ENCODE measurements at places on chromosomes 1 and 21. TPM values are rescaled to one million over a fixed set of nuclear protein-coding genes. Genes with fewer than 3 reads are reported as not detected.

CORT gene
- 0.13 TPM for total RNA-seq

TRIM58 gene
- total RNA-seq: not detected

PLA2G4A gene
- total RNA-seq: 24.9 TPM

CCDC30 gene
- 1.8 TPM for total RNA-seq

MMEL1 gene
- 0.93 TPM for total RNA-seq

DHDDS gene
- 42.9 TPM for total RNA-seq

KCNE2 gene
- 4.9 TPM for total RNA-seq

C8A gene
- total RNA-seq: 5.8 TPM

CD1C gene
- not detected for total RNA-seq

BTBD19 gene
- 5.5 TPM for total RNA-seq

BTG2 gene
- 192 TPM for total RNA-seq

C1orf87 gene
- total RNA-seq: not detected

PADI2 gene
- 11.7 TPM for total RNA-seq

C1orf53 gene
- 25.3 TPM for total RNA-seq

CHODL gene
- total RNA-seq: 1.2 TPM

NKAIN1 gene
- total RNA-seq: 1.2 TPM

- peak; percentile 54 for DNase-seq
- H3K4me3 ChIP-seq: no peak overlapping the region
- H3K27ac ChIP-seq: no peak overlapping the region
- peaks cover 9% of the 10 kb centered on the region for H3K4me1 ChIP-seq
- H3K36me3 ChIP-seq: no peaks in the 10 kb centered on the region
- peaks cover 16% of the 10 kb centered on the region for H3K27me3 ChIP-seq
Measured at GRCh38 chr1:10890491-10891071, 94.1 kb upstream of the CASZ1 start.

DNA sequence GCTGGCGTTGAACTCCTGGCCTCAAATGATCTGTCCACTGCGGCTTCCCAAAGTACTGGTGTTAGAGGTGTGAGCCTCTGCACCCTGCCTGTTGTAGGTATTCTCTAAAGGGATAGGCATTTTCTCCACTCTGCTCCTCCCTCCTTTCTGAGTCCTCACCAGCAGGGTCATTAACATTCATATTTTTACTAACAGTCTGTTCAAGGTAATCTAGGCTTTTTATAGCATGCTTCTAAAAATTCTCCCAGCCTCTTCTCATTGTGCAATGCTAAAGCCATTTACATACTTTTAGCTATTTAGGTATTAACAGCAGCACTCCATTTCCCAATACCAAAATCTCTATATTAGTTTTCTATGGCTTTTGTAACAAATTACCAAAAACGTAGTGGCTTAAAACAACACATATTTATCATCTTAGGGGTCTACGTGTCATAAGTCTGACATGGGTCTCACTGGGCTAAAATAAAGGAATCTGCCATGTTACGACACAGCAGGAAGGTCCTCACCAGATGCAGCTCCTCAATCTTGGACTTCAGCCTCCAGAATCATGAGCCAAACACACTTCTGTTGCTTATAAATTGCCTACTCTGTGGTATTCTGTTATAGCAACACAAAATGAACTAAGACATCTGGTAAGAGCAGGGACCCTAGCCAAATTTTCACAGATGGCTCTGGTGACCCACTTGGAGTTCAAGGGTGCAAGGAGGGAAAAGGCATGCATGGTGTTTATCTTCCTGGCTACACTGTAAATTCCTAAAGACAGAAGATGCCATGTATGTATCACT lies 2.9 kb upstream of the SLC2A7 start:
- no peak for DNase-seq
- H3K4me3 ChIP-seq: no peak overlapping the region
- no peak overlapping the region for H3K27ac ChIP-seq
- no peaks in the 10 kb centered on the region for H3K27me3 ChIP-seq
- H3K36me3 ChIP-seq: no peaks in the 10 kb centered on the region

GRCh38 chr1:92087542-92087941 lies 7.4 kb downstream of the BTBD8 start:
- H3K27me3 ChIP-seq: no peaks in the 10 kb centered on the region
- no peaks in the 10 kb centered on the region for H3K36me3 ChIP-seq
- no peak overlapping the region for H3K27ac ChIP-seq
- no peak for DNase-seq

- H3K4me3 ChIP-seq: no peak overlapping the region
- no peak overlapping the region for H3K27ac ChIP-seq
- H3K4me1 ChIP-seq: peaks cover 10% of the 10 kb centered on the region
- DNase-seq: no peak
- H3K36me3 ChIP-seq: no peaks in the 10 kb centered on the region
Measured at GRCh38 chr1:115134231-115134630, 44.9 kb upstream of the TSPAN2 start.

DNA sequence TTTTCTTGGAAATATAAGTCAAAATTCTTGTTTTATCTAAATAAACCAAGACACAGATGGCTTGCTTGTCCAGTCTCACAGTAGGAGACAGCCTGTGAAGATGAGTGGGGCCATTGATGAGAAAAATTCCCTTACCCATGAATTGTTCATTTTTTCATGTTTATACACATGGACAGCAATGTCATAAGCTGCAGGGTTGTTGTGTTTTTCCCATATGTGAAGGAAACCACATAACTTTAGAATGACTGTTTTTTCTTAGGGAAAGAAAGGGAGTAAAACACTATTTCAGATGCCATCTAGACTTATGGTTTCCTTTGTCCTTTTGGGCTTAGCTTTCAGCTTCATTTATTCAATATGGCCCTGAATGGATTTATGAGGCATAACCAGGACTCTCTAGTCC lies 622.5 kb upstream of the NR5A2 start:
- no peaks in the 10 kb centered on the region for H3K4me1 ChIP-seq
- no peak for DNase-seq
- no peak overlapping the region for H3K27ac ChIP-seq
- no peaks in the 10 kb centered on the region for H3K36me3 ChIP-seq

- H3K27ac ChIP-seq: no peak overlapping the region
- H3K4me1 ChIP-seq: no peaks in the 10 kb centered on the region
- no peak for DNase-seq
- H3K4me3 ChIP-seq: no peak overlapping the region
- no peaks in the 10 kb centered on the region for H3K27me3 ChIP-seq
Measured at GRCh38 chr21:35871906-35872305, 188.4 kb downstream of the SETD4 start.

GRCh38 chr1:207670997-207671396 lies 26.1 kb downstream of the CR1L start:
- no peak overlapping the region for H3K27ac ChIP-seq
- no peaks in the 10 kb centered on the region for H3K4me1 ChIP-seq
- DNase-seq: no peak
- no peak overlapping the region for H3K4me3 ChIP-seq

- no peaks in the 10 kb centered on the region for H3K4me1 ChIP-seq
- H3K4me3 ChIP-seq: no peak overlapping the region
- no peak for DNase-seq
- H3K36me3 ChIP-seq: no peaks in the 10 kb centered on the region
- H3K27ac ChIP-seq: no peak overlapping the region
- H3K27me3 ChIP-seq: no peaks in the 10 kb centered on the region
Measured at GRCh38 chr1:47783638-47784496, 213.3 kb downstream of the TRABD2B start.

GRCh38 chr1:36523230-36523495 lies 40.5 kb upstream of the CSF3R start:
- no peaks in the 10 kb centered on the region for H3K4me1 ChIP-seq
- H3K27ac ChIP-seq: no peak overlapping the region
- no peak overlapping the region for H3K4me3 ChIP-seq
- DNase-seq: no peak
- H3K27me3 ChIP-seq: no peaks in the 10 kb centered on the region
- no peaks in the 10 kb centered on the region for H3K36me3 ChIP-seq

DNA sequence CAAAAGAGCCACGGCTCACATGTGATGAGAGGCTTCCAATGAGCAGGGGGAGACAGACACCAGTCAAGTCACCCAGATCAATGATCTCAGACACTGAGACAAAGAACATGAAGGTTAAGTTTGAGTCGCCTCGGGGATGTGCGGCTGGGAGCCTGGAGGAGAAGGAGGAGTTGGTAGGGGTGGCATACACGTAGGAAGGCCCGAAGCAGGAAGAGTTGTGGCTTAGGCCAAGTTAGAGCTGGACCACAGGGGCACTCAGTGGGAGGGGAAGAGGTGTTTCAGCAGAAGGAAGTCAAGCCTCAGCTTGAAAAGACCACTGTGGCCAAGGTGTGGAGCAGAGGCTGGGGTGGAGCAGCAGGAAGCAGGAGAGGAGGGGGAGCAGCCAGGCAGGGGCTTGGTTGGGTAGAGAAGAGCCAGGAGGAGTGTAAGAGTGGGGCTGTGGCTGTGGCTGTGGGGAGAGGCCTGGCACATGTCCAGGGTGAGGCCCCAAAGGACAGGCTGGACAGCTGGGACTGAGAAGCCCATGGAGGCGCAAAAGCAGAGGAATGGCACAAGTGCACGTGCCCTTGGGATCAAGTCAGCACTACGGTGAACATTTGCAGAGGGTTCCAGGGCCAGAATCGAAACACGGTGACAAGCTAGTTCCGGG lies 27.6 kb downstream of the CTNNBIP1 start:
- H3K4me3 ChIP-seq: no peak overlapping the region
- no peak for DNase-seq
- no peak overlapping the region for H3K27ac ChIP-seq
- no peaks in the 10 kb centered on the region for H3K27me3 ChIP-seq
- no peaks in the 10 kb centered on the region for H3K4me1 ChIP-seq

GRCh38 chr1:242016479-242016878 lies 17.6 kb upstream of the MAP1LC3C start:
- H3K4me1 ChIP-seq: no peaks in the 10 kb centered on the region
- H3K36me3 ChIP-seq: no peaks in the 10 kb centered on the region
- no peak overlapping the region for H3K27ac ChIP-seq
- H3K27me3 ChIP-seq: no peaks in the 10 kb centered on the region
- H3K4me3 ChIP-seq: no peak overlapping the region

- H3K27ac ChIP-seq: no peak overlapping the region
- H3K36me3 ChIP-seq: no peaks in the 10 kb centered on the region
- no peaks in the 10 kb centered on the region for H3K27me3 ChIP-seq
- peaks cover 4% of the 10 kb centered on the region for H3K4me1 ChIP-seq
- no peak for DNase-seq
Measured at GRCh38 chr1:44851308-44851707, 8.3 kb upstream of the PTCH2 start.

- no peak overlapping the region for H3K4me3 ChIP-seq
- H3K27ac ChIP-seq: no peak overlapping the region
- no peaks in the 10 kb centered on the region for H3K27me3 ChIP-seq
- DNase-seq: no peak
- H3K4me1 ChIP-seq: no peaks in the 10 kb centered on the region
Measured at GRCh38 chr1:198096390-198096789, 60.4 kb upstream of the NEK7 start.

GRCh38 chr1:82177192-82177591 lies 376.5 kb downstream of the ADGRL2 start:
- H3K4me3 ChIP-seq: no peak overlapping the region
- no peaks in the 10 kb centered on the region for H3K27me3 ChIP-seq
- peak; percentile 10 for DNase-seq

DNA sequence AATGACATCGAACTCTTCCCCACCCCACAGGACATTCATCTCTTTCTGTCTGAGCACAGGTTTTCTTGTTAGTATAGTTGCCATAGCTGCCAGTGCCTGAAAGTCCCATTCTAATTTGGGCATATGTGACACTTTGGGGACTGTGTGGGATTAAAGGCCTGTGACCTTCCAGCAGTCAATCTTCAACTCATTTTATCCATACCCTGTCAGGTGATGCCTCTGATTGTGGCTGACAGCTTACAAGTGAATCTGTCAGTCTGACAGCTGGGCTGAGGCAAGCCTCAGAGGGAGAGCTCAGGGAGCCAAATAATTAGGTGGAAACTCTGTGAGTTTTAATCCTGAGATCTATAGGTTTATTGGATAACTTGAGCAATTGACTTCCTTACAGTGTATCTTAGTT lies 29.6 kb downstream of the ZCCHC17 start:
- no peak overlapping the region for H3K27ac ChIP-seq
- no peaks in the 10 kb centered on the region for H3K27me3 ChIP-seq
- H3K4me3 ChIP-seq: no peak overlapping the region
- DNase-seq: no peak

DNA sequence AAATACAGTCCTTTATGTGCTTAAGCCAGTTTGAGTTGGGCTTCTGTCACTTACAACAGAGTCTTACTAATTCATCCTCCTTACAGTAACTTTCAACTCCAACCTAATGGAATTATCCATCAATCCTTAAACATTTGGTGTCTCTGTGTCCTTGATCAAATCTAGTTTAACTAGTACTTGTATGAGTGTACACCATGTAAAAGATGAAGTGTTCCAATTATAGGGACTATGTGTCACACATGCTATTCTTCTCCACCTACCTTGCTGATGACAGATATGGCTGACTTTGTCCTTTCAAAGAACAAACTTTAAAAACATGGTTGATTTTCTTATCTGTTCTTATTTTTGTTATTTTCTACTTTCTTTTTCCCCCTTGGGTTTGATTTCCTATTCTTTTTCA lies 60.4 kb upstream of the NBPF3 start:
- no peaks in the 10 kb centered on the region for H3K4me1 ChIP-seq
- DNase-seq: no peak
- H3K36me3 ChIP-seq: no peaks in the 10 kb centered on the region
- no peak overlapping the region for H3K4me3 ChIP-seq

GRCh38 chr1:216331211-216331610 lies 92.0 kb downstream of the USH2A start:
- H3K4me3 ChIP-seq: no peak overlapping the region
- no peaks in the 10 kb centered on the region for H3K4me1 ChIP-seq
- H3K27me3 ChIP-seq: no peaks in the 10 kb centered on the region
- no peak for DNase-seq
- no peak overlapping the region for H3K27ac ChIP-seq
- H3K36me3 ChIP-seq: no peaks in the 10 kb centered on the region

GRCh38 chr1:3842912-3843311 lies 14.1 kb downstream of the CEP104 start:
- H3K27ac ChIP-seq: no peak overlapping the region
- H3K4me1 ChIP-seq: no peaks in the 10 kb centered on the region
- H3K27me3 ChIP-seq: no peaks in the 10 kb centered on the region
- no peak for DNase-seq
- no peak overlapping the region for H3K4me3 ChIP-seq
- no peaks in the 10 kb centered on the region for H3K36me3 ChIP-seq

GRCh38 chr21:42174173-42174572 lies 44.8 kb upstream of the ABCG1 start:
- H3K27me3 ChIP-seq: no peaks in the 10 kb centered on the region
- no peaks in the 10 kb centered on the region for H3K36me3 ChIP-seq
- DNase-seq: no peak
- no peaks in the 10 kb centered on the region for H3K4me1 ChIP-seq
- H3K4me3 ChIP-seq: no peak overlapping the region
- H3K27ac ChIP-seq: no peak overlapping the region
